ENCODE measurements at places on chromosomes 4 and X. TPM values are rescaled to one million over a fixed set of nuclear protein-coding genes. Genes with fewer than 3 reads are reported as not detected.

DNA sequence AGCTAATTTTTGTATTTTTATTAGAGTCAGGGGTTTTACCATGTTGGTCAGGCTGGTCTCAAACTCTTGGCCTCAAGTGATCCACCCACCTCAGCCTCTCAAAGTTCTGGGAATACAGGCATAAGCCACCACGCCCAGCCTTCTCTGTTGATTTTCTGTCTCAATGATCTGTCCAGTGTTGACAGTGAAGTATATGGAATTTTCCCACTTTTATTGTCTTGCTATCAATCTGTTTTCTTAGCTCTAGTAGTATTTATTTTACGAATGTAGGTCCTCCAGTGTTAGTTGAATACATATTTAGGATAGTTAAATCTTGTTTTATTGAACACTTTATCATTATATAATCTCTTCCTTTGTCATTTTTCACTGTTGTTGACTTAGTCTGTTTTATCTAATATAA, 1603.9 kb downstream of the ADGRL3 start:
- no peak for DNase-seq

DNA sequence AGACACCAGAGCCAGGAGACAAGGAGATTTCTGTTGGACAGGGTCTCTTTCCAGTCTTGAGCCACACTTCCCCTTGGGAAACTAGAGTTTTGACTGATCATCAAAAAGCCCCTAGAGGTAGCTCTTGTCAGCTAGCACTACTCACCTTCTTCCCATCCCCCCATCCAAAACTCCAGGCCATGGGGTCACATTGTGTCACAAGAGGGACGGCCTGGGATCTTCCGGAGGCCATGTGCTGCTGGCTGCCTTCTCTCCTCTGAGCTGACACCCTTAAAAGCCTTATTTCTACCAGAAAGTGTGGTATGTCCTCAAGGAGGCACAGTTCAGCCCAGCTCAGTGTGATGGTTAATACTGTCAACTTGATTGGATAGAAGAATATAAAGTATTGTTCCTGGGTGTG, 7.8 kb downstream of the PNMA3 start:
- DNase-seq = no peak

Gene ZC4H2
- 12.9 TPM for total RNA-seq

Gene RTL5
- 3.4 TPM for total RNA-seq

Gene VSIG1
- total RNA-seq = not detected

- DNase-seq = no peak
These were observed 51.1 kb upstream of the SLC10A4 start for GRCh38 chr4:48432017-48432416.

Gene DDIT4L
- 0.16 TPM for total RNA-seq

Gene NHS
- 3.3 TPM for total RNA-seq

Gene FGFBP2
- total RNA-seq = not detected

DNA sequence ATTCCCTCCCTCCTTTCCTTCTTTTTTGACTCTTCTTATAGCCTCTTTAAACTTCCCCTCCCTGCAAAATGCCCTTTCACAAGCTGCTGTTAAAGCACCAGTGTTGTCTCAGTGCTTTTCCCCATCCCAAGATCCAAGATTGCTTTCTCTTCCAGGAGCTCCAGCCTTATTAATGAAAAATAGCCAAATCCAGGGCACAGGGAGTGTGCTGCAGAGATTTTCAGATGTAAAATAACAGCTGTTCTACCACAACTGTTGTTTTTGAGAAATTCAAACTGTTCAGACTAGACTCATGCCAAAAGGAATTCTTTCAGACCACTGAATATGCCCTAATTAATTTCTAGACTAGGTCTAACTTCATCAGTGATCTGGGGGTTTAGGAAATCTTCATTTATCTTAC, 47.0 kb upstream of the GPC3 start:
- no peak for DNase-seq

Gene BTK
- total RNA-seq = 0.94 TPM

Gene LRP2BP
- 10.8 TPM for total RNA-seq

- DNase-seq = no peak
These were observed 226.9 kb downstream of the ARHGAP24 start for GRCh38 chr4:85701861-85702321.

Gene LGI2
- 1.7 TPM for total RNA-seq

Gene CCNA2
- 8.0 TPM for total RNA-seq

DNA sequence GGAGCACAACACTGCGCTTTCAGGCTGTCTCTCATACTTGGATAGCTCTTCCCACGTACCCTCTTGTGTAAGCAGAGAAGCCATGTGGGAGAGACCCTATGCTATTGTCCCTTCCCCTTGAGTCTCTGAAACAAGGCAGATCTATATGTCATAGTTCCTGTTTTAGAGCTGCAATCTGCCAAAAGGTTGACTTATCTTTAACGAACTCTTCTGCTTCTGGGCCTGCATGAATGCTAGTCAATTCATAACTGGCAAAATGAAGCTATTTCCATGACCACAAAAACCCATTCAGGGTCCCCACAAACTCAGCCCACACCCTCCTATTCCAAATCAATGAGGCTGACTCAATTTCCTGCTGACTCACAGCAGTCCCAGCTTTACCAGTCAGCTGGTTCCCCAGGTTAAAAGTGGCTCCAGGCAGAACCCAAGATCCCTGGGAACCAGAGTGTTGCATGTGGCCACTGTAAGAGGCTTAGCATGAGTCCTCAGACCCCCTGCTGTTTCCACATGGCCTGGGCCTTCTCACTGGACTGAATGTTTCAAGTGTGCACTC, 25.3 kb upstream of the SOD3 start:
- DNase-seq = no peak

GRCh38 chr4:184896868-184897715, 71.3 kb upstream of the ACSL1 start:
- no peak for DNase-seq

Gene TMPRSS11A
- total RNA-seq = not detected

Gene ANKRD37
- 25.1 TPM for total RNA-seq

Gene CASP3
- 60.5 TPM for total RNA-seq

GRCh38 chr4:124243671-124244366, 468.7 kb downstream of the ANKRD50 start:
- no peak for DNase-seq

Gene MAGEA10
- total RNA-seq = not detected

Gene UNC5C
- 23.7 TPM for total RNA-seq

DNA sequence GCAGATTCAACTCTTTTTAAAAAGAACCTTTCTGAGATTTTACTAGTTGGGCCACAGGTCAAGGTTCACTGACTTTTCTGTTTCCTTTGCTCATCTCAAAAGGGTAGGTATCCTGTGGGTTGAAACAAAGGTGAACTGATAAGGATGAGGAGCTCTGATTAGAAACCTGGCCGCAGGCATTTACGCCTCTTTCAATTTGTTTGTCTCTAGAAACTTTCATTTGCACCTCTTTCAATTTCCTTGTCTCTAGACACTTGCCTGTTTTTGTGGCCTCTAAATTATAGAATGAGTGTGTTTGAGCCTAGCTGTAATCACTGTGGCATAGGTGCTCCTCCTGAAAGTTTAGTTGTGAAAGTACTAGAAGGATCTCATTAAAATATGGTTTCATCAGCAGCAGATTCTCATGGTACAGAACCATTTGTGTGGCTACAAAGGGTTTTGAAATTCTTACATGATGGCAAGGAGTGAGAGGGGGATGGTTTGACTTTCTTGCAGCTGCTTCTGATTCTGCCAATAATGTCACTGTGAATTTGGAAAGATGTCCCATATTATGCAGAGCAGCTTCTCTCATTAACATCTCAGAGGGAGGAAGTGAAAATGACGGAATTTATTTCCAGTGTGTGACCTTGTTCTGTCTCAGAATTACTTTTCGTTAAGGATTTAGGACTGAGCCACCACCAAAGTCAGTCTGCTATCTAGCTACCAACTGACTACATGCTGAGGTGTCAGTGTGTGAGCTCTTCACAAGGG, 142.2 kb downstream of the SH2D1A start:
- no peak for DNase-seq

DNA sequence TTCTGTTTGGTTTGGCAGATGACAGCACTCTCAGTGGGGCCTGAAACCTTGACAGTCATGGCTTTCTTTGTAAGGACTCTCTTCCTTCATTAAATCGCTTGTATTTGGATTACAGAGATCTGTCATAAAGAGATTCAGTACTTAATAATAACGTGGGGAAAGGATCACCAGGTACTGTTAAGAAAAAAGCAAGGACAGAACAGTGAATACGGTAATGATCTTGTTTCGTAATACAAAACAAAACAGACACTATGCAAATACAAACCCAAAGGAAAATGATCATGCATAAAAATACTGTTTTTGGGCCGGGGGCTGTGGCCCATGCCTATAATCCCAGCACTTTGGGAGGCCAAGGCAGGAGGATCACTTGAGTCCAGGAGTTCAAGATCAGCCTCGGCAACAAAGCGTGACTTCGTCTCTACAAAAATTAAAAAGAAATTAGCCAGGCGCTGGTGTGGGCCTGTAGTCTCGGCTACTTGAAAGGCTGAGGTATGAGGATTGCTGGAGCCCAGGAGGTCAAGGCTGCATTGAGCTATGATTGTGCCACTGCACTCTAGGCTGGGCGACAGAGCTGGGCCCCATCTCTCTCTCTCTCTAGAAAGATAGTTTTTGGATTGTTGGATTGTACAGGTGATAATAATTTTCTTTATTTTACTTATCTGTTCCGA, 64.6 kb downstream of the TRAPPC11 start:
- DNase-seq = no peak

Gene CT45A5
- total RNA-seq = not detected

GRCh38 chr4:87469390-87469789, 47.0 kb downstream of the NUDT9 start:
- no peak for DNase-seq

Gene KDR
- 13.7 TPM for total RNA-seq

- DNase-seq = no peak
These were observed 494.6 kb upstream of the TENM3 start for GRCh38 chr4:181748581-181748980.

DNA sequence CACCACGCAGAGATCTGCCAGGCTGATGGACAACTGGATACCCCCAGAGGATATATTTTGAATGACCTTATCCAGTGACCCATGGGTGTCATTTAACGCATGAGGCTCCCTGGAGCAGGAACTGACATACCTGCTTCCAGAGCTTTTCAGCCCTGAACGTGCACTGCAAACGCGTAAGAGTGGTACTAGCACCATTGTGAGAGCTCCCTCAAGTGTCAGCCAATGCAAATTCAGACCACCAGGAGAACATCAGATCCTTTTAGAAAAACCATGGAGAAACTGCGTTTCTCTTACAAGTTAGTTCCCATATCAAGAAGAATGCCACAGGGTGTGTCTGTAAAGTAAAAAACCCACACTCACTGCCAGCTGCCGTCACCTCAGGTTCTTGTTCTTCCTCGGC, 7.3 kb downstream of the TREX2 start:
- DNase-seq = no peak

- no peak for DNase-seq
These were observed 85.9 kb upstream of the UGT8 start for GRCh38 chr4:114512595-114513295.

GRCh38 chr4:145307763-145308430, 127.5 kb upstream of the OTUD4 start:
- DNase-seq = no peak

DNA sequence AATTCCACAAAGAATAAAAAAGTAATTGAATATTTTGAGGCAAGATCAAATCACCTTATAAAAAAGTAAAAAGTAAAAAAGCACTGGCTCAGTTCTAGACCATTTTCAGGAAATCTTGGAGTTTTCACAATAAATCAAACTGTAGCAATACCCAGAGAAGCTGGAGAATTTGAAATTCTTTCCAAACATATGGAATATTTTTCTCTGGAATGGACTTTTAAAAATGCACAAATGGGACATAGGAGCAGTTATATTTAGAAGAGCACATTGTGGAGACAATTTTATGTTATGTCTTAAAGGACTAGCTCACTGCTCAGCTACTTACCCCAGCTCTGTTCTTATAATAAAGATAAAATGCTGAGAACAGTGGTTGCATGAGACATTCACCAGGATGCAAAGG, 211.9 kb upstream of the KIT start:
- DNase-seq = no peak

Gene SPANXN4
- total RNA-seq = not detected

GRCh38 chrX:68982476-68982875, 153.7 kb downstream of the EFNB1 start:
- DNase-seq = no peak

Gene ASMT
- total RNA-seq = 0.62 TPM

Gene CFI
- 3.1 TPM for total RNA-seq
